ENCODE measurements at places on chromosomes 6 and 20.
A peak's percentile ranks its signal among the peaks of the same experiment; 100 is the strongest.

DNA sequence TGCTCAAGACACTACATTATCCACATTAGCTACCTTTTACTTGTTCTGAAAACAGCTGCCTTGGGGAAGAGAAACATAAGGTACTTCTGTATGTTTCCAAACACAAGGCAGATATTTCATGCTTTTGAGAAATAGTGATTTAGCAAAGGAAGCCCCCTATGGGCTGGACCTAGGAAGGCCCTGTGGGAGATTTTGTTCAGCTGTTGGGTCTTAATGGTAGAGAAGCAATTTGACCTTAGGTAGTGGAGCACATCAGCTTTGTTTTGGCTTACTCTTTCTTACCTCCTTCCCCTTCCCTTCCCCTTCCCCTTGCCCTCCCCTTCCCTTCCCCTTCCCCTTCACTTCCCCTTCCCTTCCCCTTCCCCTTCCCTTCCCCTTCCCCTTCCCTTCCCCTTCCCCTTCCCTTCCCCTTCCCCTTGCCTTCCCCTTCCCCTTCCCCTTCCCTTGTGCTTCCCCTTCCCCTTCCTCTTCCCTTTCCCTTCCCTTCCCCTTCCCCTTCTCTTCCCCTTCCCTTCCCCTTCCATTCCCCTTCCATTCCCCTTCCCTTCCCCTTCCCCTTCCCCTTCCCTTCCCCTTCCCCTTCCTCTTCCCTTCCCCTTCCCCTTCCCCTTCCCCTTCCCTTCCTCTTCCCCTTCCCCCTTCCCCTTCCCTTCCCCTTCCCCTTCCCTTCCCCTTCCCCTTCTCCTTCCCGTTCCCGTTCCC lies 84.6 kb downstream of the ANKS1A start:
- DNase-seq = no peak

- DNase-seq = no peak
Observed at GRCh38 chr20:8608470-8608869, 460.4 kb upstream of the PLCB4 start.

DNA sequence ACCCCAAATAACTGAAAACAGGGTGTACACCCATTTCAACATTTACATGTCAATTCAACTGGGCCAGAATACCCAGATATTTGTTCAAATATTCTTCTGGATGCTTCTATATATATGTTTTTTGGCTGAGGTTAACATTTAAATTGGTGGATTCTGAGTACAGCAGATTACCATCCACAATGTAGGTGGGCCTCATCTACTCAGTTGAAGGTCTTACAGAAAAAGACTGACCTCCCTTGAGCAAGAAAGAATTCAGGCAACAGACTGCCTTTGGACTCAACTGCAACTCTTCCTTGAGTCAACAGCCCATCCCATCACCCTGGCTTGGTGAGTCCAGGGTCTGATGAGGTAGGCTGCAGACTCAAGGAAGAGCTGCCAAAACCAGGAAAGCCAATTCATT lies 84.1 kb downstream of the ATG5 start:
- DNase-seq = no peak

- DNase-seq = peak; percentile 94
Observed at GRCh38 chr6:142014515-142014914, 118.2 kb upstream of the GJE1 start.

GRCh38 chr6:53045891-53046673 lies 19.1 kb upstream of the FBXO9 start:
- no peak for DNase-seq

- peak; percentile 18 for DNase-seq
Observed at GRCh38 chr6:43962458-43962857, 164.8 kb downstream of the MRPL14 start.

DNA sequence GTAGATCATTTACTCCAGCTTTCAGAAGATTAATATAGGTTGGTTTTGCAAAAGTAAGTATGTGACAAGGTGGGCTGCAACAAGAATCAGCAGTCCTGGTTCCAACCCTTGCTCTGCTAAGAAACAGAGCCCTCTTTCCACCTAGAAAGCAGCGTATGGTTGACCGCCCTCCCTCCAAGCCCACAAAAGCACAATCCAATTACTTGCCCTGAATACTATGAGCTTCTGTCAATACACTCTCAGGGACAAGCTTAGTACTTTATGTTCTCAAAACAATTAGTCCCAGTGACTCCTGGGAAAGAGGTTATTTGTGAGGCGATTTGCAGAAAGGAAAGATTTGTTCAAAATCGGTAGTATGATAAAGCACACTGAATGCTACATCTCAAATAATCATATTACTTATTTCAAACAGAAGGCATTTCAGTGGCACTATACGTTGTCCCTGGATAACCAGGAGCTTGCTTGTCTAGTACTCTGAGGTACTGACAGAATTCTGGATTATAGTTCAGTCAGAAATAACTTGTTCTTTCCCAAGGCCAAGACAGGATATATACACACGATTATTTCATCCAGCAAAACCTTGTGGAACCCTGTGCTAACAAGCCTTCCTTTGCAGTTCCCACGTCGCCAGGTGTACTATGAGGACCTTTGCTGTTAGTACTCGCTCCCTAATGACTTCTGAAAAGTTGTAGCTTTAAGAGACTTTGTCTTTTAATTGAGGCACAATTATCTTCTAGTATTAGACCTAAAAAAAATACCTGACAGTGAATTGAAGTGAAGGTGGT lies 96.9 kb upstream of the ADTRP start:
- DNase-seq = no peak

DNA sequence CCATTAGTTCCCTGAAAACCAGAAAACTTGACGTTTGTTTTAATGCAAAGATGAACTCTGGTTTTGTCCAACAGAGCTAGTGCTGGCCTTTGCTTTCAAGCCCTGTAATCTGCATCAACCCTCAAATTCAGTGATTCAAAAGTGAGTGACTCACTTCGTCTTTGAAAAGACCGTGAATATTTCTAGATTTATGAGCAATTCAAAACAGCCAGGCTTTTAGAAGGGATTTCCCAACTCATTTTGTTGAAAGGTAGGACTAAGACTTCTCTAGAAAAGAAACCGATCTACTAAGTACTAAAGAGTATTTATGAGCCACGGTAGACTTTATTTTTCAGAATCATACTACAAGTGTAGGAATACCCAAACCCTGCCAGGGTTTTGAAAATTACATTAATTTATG lies 121.5 kb downstream of the UST start:
- DNase-seq = peak; percentile 70

- no peak for DNase-seq
Observed at GRCh38 chr6:71126506-71126905, 162.1 kb upstream of the OGFRL1 start.

DNA sequence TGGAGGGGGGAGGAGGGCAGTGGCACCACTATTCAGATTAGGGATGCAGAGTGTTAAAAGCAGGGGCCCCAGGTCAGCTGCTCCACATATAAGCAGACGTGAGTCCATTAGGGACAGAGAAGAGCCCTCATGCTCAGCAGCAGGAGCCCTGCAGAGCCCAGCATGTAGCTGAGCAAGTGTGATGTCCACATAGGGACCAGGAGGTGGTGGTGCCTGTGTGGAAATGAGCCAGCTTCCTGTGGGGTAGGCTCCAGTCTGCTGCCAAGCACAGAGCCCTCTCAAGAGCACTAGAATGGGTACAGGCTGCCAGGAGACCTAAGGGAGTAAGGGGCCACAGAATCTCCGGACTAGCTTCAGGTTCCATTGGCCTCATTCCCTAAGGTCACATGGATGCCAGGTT lies 57.9 kb upstream of the MLN start:
- DNase-seq = no peak

GRCh38 chr6:9365378-9365777 lies 930.0 kb upstream of the SLC35B3 start:
- no peak for DNase-seq

DNA sequence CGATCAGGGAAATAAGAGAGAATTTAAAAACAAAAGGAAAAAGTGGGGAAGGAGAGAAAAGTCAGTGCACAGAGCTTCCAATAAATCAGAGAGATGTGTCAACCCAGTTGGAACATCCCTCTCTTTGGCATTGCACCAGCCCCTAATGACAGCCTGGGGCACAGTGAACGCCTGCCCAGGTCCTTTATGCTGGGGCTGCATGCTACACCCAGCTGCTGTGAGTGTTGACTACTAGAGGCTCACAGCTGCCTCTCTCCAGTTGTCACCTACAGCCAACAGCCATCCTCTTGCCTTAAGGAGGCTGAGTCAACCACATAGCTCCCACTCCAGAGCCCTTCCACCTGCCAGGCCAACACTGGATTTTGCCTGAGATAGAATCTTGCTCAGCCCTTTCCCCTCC lies 19.0 kb downstream of the OR2H2 start:
- DNase-seq = no peak

DNA sequence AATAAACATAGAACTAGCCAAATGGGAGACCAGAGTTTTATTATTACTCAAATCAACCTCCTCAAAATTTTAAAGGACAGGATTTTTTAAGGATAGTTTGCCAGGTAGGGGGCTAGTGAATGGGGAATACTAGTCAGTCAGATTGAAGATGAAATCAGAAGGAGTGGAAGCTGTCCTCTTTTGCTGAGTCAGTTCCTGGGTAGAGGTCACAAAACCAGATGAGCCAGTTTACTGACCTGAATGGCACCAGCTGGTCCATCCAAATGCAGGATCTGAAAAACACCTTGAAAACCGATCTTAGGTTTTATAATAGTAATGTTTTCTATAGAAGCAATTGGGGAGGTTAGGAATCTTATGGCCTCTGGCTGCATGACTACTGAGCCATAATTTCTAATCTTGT lies 558.2 kb downstream of the PKHD1 start:
- DNase-seq = no peak

DNA sequence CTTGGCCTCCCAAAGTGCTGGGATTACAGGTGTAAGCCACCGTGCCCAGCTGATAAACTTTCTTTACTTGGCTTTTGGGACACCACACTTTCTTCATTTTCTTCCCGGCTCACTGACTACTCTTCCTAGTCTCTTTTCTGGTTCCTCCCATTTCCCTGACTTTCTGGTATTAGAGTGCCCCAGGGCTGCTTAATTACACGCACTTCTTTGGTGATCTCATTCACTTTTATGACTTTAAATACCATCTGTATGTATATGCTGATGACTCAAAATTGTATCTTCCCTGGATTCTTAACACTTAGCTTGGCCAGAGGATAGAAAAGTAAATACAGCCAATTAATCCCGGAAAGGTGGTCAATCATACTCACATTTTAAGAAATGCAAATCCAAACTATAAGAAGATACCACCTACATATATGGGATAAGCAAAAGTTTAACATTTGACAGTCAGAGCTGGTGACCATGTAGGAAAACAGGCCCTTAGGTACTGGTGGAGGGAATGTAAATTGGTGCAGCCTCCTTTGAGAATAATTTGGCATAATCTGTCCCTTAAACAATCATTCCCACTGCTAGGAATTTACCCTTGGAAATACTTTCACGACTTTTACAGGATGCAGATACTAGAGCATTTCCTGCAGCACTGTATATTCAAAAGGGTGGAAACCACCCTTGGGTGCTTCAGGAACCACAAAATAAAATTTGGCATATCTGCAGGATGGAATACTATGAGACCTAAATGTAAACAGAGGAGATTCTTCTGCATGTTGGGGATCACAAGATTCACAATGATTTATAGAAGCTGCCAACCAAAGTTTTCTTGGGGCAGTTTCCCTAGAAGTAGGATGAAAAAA lies 9.4 kb upstream of the NANP start:
- no peak for DNase-seq

DNA sequence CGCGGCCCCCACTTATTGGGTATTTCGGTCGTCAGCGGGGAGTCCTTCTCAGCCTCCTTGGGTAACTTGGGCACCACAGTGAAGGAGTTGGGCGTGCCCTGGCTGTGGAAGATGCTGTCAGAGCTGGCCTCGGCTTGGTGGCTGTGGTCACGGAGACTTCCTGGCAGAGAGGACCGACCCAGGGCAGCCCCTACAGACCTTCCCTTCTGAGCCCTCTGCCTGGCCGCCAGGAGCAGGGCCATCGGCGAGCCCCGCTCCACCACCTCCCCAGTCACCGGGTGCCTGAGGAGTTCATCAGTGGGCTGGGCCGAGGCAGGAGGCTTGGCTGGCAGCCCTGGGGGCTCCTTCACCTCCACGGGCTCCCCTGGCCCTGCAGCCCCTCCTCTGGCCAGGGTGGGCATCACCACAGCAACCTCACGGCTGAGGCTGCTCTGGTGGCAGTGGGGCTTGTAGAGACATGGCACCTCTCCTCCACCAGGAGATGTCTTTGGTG lies 37.2 kb downstream of the C6orf132 start:
- DNase-seq = no peak

DNA sequence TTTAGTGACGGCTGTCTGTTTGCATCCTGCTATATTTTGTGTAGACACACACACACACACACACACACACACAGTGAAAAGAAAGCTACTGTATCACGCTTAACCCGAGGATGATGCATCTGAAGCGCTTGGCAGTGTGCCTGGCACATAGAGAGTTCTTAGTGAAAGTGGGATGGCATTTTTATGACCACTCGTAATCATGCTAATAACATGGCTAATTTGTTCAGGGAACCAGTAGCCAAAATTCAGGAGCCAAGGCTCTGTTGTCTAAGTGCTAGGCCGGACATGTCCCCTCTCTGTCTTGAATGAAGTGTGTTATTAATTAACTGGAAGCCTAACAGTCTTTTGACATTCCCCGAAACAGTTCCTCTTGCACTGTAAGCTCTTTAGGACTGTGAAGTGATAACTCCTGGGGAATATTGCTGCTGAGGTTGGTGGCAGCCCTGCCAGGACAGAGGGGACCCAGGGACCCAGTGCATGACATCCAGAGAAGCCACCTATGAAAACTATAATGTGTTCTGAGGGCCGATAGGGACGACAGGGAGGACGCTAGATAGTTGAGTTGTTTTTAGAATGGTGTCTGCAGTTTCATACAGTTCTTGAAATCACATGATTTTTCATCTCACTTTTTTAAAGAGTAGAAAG lies 45.0 kb upstream of the IRF4 start:
- DNase-seq = peak; percentile 73

DNA sequence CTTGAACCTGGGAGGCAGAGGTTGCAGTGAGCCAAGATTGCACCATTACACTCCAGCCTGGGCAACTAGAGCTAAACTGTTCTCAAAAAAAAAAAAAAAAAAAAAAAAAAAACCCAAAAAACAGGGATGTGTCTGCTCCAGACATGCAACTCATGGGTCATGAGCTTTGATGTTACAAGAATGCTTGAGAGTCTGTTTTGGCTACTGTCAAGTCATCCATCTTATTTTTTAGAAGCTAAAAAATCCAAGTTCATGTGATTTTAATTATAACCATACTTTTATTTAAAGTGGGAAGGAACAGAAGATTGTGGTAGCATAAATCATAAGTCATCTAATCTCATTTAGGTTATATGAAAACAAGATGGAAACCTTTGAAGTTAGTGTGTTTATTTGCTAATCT lies 120.6 kb downstream of the PDE7B start:
- peak; percentile 60 for DNase-seq

DNA sequence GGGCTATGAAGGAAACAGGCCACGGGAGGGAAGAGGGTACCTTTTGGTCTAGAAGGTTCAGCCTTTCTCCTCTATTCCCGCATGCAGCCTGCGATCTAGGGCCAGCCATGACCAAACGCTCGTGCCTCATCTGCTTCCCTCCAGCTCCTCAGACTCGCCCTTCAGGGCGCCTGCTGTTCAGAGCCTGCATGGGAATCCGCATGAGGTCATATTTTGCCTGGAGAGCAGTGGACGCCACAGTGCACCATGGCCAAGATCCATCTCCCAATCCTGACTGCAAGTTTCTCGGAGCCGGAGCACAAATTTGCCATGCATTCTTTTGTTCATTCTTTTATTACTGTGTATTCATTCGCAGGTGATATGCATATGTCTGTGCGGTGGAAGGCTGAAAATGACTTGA lies 608.1 kb downstream of the QKI start:
- no peak for DNase-seq
